ENCODE measurements at places on chromosomes 2 and 18.
A peak's percentile ranks its signal among the peaks of the same experiment; 100 is the strongest.

DNA sequence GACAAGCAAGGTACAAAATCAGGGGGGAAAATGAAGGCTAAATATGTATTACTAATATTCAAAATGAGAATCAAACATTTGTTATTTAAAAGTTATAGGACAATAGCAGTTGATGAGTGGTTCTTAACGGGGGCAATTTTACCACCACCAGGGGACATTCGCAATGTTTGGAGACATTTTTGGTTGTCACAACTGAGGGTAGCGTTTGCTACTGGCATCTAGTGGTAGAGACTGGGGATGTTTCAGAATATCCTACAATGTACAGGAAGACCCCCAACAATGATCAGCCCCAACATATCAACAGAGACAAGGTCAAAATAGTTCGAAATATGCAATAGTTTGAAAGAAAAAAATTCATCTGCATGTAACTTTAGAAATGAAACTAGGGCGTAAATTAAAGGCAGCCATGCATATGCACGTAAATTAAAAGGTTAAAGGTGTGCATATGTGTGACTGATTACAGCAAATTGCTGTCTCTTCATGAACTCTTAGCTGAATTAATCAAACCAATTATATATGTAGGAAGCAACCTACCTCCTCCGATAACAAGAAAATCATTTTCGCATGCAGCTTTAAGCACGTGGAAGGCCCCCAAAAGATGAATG, 61.2 kb upstream of the CUL3 start:
- DNase-seq = no peak

GRCh38 chr2:44107974-44108373, 60.7 kb upstream of the PPM1B start:
- no peak for DNase-seq

DNA sequence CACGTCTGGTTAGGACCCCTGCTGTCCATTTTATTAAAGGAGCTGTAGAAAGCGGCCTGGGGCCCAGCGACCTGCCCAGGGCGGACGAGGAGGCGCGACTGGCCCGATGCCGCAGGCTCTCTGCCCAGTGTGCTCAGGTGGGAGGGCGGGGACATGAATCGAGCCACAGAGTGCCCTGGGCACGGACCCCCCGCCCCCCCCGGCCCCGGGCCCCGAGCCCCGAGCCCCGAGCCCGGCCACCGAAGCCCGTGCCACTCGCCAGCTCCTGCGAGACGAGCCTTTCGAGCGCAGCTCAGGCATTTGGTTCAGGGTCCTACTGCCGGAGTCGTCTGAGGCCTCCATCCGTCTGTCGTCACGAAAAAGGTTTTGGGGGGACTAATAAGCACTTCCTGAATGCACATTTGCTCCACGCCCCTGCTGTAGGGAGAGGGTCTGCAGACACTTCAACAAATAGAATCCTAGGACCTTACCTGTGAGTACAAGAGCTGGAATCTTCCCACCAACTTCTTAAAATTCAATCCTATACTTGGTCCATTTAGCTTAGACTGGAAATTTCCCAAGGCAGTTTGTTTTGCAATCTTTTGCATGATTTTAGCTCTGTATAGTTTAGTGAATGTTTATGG, 602 bp upstream of the ADAM17 start:
- DNase-seq = no peak

DNA sequence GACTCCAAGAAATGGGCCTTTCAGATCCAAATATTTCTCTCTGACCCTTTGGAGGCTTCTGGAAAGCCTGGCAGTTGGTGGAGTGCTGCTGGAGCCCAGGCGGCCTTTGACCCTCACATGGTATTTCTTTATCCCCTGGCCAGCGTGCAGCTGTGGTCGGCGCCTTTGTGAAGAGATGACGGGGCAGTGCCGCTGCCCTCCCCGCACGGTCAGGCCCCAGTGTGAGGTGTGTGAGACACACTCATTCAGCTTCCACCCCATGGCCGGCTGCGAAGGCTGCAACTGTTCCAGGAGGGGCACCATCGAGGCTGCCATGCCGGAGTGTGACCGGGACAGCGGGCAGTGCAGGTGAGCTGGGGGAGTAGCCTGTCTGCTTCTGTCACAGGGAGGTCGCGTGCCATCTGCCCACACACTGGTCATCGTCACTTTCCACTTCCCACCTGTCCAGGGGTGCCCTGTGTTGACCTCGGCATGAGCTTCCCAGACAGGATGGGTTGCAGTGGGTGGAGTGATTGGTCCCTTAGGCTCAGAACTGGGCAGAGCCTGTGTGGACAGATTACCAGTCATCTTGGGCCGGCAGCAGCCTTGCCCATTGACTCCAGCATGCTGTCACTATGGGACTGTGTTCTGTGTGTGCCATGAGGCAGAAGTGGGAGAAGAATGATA, 158.2 kb downstream of the LAMA3 start:
- DNase-seq = no peak

- no peak for DNase-seq
These were observed 224.6 kb downstream of the PHLPP1 start for GRCh38 chr18:62939926-62940325.

GRCh38 chr2:165114346-165114939, 89.4 kb downstream of the SCN3A start:
- DNase-seq = peak; percentile 7

DNA sequence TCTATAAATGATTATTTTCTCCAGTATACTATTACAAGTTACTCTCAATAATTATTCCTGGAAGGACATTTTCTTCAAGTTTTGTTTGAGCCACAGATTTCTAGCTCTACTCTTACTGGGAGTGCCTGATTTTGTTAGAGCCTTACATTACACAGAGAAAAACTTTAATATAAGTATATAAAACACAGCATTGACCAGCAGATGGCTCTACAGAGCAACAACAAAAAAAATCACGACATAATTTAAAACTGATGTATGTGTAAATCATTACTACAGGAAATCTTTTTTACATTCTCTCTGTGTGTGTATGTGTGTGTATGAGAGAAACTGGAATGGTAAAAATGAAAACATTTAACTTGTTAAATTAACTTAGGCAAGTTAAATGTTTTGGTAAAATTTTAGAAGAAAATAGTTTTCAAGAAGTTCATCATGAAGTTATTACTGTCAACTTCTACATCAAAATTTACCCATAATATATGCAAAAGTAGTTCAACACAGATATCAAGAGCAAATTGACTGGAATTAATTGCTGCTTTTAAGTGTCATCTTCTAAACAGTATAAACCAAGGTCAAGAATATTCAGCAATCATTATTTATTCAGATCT, 103.3 kb downstream of the MDH1 start:
- peak; percentile 47 for DNase-seq

DNA sequence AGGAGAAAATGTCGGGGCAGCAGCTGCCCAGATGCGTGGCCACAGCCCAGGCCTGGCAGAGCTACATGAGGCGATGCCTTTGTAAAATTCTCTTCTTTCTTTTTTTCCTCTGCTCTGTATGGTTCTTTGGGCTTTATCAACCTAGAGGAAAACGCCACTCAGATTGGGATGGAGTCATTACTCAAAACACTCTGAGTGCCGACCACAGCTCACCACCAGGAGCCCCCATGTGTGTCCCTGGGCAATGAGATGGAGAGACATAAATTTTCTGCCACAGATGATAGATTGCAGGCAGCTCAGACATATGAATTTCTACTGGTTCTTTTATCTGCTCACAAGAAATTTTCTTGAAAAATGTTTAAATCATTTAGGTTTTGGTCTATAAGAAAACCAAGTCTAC, 56.0 kb downstream of the PARD6G start:
- DNase-seq = no peak

- DNase-seq = no peak
These were observed 198.8 kb downstream of the IRS1 start for GRCh38 chr2:226600802-226601201.

- DNase-seq = no peak
These were observed 20.2 kb upstream of the ADAM23 start for GRCh38 chr2:206423147-206423546.

GRCh38 chr2:201279079-201279478, 18.7 kb downstream of the CASP8 start:
- no peak for DNase-seq

DNA sequence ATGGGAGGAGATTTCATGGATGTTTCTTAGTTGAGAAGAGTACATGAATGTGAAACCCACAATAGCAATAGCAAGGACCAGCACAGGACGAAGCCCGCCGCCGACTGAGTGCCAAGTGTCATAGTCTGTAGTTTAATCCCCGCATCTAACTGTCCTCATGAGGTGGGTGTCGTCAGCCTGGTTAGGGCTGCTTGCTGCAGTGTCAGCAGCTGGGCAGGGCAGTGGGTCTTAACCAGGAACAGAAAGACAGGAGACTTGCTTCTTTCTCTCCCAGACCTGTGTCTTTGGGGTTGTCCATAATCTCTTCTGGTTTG, 146.6 kb downstream of the VAPA start:
- no peak for DNase-seq

GRCh38 chr2:42575458-42576064, 7.1 kb downstream of the MTA3 start:
- no peak for DNase-seq

- DNase-seq = no peak
These were observed 26.6 kb downstream of the MFF start for GRCh38 chr2:227351639-227352038.

GRCh38 chr2:55152475-55153412, 79.3 kb downstream of the CLHC1 start:
- no peak for DNase-seq

- no peak for DNase-seq
These were observed 184.0 kb downstream of the FIGN start for GRCh38 chr2:163551616-163552373.

- peak; percentile 32 for DNase-seq
These were observed 137.6 kb upstream of the SPATS2L start for GRCh38 chr2:200168641-200169555.

DNA sequence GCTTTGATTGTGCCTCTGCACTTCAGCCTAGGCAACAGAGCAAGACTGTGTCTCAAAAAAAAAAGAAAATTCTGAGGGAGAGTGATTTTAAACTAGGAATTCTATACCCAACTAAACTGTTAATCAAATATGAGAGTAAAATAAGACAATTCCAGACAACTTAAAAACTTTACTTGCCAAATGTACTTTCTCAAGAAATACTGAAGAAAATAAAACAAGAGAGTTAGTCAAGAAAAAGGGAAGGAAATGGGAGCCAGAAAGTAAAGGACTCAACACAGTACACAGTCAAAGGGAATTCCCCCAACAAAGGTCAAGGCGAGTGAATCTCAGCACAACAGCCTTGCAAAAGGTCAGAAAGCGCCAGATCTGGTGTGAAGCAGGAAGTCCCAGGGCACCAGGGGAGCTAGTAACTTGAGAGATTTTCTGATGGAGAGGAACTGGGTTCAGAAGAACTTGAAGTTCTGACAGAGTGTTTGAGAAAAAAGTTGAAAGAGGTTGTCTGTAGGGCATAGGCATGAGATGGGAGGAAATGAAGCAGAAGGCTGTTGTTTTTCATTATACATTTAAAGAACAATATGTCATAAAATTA, 22.6 kb upstream of the TBC1D8 start:
- DNase-seq = no peak

DNA sequence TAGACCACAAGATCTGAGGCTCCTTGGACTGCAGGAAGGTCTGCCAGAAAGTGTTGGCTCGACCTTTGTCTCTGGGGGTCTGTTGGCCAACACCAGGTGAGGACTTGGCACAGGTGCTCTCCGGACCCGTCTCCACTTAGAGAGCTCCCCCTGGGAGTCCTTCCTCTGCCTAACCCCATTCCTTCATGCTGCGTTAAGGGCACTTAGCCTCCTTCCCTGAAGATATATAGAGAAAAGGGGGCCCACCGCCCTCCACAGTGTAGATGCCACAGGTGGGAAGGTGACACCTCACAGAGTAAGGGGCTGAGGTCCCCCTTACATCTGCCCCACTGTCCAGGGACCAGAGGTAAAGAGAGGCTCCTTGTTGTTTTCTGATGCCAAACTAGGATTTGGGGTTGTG, 8.2 kb downstream of the IGFBP5 start:
- DNase-seq = no peak

DNA sequence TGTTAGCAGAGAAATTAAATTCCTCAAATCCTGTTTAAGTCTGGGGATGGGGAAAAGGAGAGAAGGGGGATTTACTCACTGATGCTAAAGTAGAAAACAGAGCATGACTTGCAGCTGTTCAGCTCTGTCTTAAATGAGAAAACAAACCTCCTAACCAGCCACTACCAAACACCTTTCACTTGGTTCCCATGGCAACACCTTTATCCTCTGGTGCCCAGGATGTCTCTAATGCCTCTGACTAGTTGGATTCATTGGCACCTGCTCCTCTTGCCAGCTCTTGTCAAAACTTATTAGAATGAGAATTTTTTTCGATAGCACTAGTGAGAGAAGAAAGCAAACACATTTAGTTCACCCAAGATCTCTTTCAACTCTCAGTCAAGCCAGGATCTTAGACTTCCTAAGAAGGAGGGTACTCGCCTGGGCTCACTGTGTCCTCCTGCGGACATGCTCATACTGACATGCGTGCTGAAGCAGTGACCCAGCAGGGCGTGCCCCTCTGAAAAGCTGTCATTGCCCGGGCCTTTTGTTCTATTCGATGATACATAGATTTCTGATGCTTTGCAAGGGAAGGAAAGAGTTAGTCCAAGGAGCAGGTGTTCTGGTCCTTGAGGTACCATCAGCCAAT, 656.0 kb upstream of the CELF4 start:
- no peak for DNase-seq

DNA sequence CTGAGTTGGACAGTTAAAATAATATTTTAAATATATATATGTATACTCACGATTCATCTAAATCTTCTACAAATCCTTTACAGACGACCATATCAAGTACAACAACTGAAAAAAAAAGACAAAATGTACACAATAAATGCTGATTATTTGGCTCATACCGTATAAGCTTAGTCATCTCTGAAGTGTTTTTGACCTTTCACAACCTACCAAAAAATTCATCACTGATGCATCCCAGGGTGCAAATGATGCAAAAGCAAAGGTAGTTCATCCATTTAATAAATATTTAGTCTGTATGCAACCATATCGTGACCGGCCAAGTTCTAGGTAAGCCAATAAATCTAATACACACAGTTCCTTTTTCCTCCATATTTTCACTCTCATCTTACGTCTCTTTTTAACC, 1.1 kb downstream of the TMX3 start:
- DNase-seq = no peak

GRCh38 chr18:35822413-35822812, 150.1 kb upstream of the RMP24 start:
- no peak for DNase-seq

- no peak for DNase-seq
These were observed 965 bp downstream of the SIX3 start for GRCh38 chr2:44942304-44943030.

- DNase-seq = no peak
These were observed 131.4 kb downstream of the BABAM2 start for GRCh38 chr2:28021898-28022297.

DNA sequence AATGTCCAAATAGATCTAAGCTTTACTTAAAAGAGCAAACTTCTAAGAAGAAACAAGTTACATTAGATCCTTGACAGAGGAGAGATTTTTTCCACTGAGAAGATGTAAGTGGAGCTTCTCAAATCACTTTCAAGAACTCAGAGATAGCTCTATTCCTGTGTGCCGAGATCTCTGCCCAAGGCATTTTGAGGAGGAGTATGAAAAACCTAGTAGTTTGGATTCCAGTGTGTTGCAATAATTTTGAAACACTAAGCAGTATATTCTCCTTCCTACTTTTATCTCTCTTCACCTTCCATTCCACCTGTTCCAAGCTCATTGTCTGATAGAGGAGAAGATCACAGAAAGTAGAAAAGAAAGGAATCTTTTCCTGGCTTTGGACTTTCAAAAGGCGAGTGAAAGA, 192.0 kb upstream of the TANK start:
- no peak for DNase-seq

GRCh38 chr2:160270571-160271113, 70.6 kb upstream of the ITGB6 start:
- DNase-seq = no peak

Measured in fibroblast of skin of left biceps (primary cell).